ENCODE measurements at places on chromosomes 5 and 9.
A peak's percentile ranks its signal among the peaks of the same experiment; 100 is the strongest.

DNA sequence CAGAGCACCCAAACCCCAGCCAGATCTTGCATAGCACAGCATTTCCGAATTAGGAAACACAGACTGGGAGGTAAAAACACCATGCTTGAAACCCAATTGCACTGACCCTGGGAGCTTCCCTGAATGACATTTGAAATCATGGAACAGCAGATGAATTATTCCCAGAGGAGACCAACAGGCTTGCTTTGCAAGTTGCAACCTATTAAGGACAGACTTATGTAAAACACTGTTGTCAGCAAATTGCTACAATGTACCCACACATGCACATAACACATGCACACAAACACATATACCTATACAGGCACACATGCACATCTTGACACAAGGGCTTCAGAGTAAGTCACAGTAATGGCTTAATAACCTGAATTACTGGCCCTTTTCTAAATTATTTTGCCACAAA is 984.8 kb downstream of the DNAH5 start:
- DNase-seq = no peak

DNA sequence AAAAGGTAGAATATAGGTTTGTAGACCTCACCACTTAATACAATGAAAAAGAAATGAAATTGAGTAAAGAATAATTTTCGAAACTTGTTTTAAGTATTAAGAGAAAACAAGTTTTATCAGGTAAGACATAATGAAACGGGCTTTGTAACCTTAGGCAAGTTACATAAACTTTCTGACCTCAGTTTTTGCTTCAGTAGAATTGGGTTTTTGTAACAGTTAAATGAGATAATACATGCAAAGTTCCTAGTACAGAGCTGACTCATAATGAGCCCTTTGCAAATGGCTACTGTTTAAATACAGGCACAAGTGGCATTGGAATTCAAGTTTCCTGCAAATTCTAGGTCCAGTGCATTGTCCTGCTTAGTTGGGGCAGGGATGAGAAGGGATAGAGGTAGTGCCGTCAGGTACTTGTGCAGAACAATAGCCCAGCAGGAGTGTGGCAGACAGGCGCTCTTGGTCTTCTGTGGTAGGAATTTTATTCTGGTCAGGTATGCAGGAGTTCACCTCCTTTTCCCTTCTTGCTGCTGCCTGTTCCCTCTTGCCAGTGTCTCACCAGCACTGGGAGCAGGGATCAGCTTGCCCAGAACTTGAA is 203.8 kb downstream of the PBX3 start:
- DNase-seq = no peak

- DNase-seq = no peak
Measured at GRCh38 chr9:86639899-86640379, 285.7 kb upstream of the TUT7 start.

- DNase-seq = no peak
Measured at GRCh38 chr9:127720031-127720864, 4.4 kb downstream of the TTC16 start.

DNA sequence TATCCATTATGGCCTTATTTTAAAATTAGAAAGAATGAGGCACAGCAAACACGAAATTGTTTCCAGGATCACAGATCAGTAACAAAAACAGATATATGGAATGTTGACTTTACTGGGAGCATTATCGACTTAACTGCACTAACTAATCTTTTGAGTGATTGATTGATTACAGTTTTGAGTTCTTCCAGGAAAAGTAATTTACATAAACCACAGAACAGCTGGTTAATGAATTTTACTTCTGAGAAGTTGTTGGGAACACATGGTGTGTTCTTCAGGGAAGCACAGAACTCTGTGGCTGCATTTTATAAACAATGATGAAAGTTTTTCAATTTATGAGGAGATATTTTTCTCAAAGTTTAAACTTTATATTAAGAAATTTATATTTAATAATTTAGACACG is 802.4 kb upstream of the ACO1 start:
- DNase-seq = no peak

- no peak for DNase-seq
Measured at GRCh38 chr5:80101993-80102392, 66.8 kb downstream of the THBS4 start.

GRCh38 chr5:150485693-150486401 is 22.1 kb upstream of the NDST1 start:
- DNase-seq = peak; percentile 46

- DNase-seq = peak; percentile 48
Measured at GRCh38 chr5:91219803-91220371, 163.2 kb downstream of the ARRDC3 start.

DNA sequence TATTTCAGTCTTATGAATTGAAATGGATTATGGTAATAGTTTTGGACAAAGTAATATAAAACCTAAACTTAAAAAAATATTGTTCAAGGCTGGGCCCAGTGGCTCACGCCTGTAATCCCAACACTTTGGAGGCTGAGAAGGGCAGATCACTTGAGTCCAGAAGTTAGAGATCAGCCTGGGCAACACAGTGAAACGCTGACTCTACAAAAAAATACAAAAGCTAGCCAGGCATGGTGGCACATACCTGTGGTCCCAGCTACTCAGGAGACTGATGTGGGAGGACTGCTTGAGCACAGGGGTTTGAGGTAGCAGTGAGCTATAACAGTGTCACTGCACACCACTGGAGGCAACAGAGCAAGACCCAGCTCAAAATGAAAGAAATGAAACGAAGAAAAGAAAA is 81.9 kb downstream of the SCAI start:
- no peak for DNase-seq

DNA sequence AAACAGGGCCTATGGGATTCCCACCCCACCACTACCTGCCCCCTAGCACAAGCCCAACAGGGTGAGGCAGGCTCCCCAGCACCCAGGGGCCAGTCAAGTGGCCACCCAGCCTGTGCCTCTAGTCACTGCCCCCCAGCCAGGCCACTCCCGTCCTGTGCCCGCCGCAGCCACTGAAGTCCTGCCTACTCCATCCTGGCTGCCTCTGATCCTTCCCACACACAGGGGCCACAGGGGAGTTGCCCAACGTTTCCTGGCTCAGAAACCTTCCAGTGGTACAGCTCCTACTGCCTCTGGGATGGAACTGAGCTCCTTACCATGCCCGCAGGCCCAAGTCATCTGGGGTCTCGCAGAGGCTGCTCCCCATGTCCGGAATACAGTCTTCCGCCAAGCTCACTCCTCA is 70.2 kb upstream of the STXBP1 start:
- DNase-seq = no peak

- DNase-seq = no peak
Measured at GRCh38 chr9:80399606-80400005, 827.8 kb downstream of the TLE4 start.

DNA sequence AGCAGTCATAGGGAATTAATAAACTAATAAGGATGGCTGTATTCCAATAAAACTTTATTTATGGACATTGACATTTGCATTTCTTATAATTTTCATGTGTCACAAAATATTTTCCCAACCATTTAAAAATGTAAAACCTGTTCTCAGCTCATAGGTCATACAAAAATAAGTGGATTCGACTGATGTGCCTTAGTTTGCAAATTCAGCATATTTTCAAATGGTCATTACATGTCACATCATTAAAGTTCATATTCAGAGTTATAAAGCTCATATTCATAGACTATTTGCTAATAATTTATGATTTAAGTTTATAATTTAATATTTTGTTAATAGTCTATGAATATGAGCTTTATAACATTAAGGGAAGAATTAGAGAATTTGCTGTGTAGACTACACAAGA is 166.5 kb downstream of the LPAR1 start:
- no peak for DNase-seq

DNA sequence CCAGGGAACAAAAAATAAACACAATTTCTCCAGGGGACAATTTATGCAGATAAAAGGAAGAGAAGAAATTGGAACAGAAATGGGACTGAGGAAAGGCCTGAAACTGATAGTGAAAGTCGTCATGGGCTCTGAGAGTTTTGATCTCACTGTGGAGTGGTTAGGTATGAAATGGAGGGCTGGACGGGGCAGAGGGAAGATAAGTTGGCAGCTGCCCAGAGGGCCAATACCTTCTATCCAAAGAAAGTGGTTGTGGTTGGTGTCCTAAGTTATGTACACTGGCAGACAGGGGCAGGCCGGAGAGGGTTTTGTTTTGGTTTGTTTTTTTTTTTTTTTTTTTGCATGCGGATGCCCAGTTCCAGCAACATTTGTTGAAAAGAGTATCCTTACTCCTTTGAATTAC is 46.1 kb downstream of the ZNF618 start:
- DNase-seq = no peak

DNA sequence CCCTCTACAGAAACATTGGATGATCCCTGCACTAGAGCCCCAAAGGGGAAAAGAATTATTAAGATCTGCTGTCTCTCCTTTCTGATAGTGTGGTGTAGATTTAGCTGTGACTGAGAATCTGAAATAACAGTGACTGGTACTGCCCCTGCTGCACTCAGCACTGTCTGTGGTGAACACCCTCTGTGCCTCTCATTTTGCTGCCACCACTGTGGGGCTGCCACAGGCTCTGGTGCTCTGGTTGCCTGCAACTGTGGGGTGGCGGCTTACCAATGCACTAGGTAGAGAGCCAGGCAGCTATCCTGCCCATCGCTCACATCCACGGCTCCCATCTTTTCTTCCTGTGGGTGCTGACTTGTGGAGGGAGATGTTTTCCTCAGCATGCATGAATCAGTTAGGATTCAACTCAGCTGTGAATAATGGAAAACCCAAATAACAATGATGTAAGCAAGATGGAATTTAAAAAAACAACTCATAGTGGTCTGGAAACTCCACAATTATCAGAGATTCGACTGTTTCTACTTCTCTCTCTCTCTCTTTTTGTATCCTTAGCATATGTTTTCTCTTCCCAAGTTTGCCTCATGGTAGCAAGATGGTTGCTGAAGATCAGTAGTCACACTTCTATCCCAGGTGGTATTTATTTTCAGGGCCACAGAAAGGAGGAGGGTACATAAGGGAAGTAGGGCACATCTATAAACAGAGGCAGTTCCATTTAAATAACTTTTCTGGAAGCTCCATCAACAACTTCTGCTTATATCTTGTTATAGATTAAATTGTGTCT is 99.8 kb upstream of the DAP start:
- no peak for DNase-seq

DNA sequence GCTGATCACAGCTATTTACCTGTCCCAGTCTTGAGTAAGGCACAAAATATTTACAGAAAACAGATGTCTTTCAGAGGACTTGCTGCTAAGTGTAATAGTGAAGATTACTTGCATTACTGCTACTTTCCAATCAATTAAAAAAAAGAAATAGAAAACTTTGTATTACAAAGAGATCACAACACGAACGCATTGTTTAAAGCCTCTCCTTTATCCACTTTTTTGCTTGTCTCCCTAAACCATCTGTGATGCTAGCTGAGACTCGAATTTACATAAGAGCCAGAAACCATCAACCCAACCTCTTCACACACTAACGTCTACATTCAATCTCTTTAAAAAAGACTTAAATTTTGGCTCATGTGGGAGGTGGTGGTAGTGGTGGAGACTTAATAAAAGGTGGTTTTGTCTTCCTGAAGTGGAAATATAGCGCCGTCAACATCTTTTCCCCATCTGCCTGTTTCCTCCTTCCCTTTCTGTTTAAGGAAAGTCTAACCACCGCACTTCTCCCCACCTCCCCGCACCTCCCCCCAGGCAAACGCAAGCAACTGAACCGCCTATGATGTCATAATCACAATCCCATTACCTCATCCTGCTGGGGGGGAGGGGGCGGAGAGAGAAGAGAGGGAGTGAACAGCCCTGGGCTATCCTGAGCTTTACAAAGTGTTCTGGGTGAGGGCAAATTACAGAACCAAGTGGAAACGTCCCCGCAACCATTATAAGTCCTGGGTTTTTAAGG is 948 bp upstream of the FAM53C start:
- DNase-seq = no peak

GRCh38 chr9:37801287-37801850 is 772 bp downstream of the DCAF10 start:
- DNase-seq = peak; percentile 54

- no peak for DNase-seq
Measured at GRCh38 chr9:87959916-87960581, 14.3 kb downstream of the CDK20 start.

DNA sequence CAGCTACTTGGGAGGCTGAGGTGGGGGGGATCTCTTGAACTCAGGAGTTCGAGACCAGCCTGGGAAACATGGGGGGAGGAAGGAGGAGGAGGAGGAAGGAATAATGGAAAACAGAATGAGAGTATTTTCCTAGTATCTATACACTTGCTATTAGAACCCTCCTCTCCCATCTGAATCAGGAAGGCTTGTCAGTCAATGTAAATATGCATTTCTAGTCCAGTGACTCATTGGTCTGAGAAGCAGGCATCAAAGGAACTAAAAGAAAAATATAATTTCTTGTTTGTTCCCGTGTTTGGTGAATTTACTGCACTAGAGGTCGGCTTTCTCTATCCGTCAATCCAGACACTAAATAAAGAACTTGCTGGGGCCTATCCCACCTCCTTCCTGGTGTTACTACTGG is 88.6 kb downstream of the AGTPBP1 start:
- no peak for DNase-seq

GRCh38 chr9:14256588-14256987 is 57.4 kb downstream of the NFIB start:
- no peak for DNase-seq

GRCh38 chr5:149572576-149573231 is 8.6 kb upstream of the ARHGEF37 start:
- no peak for DNase-seq

- peak; percentile 8 for DNase-seq
Measured at GRCh38 chr5:78907255-78907891, 77.7 kb downstream of the ARSB start.

Data from activated CD4-positive, alpha-beta T cell treated with anti-CD3 and anti-CD28 coated beads for 48 hours (primary cell).